ENCODE measurements at places on chromosomes 4 and X.

GRCh38 chr4:49044270-49044669 is 58.2 kb downstream of the CWH43 start:
- no peak for DNase-seq

- no peak for DNase-seq
Measured at GRCh38 chr4:67030636-67031035, 514.7 kb downstream of the CENPC start.

- DNase-seq, result no peak
Measured at GRCh38 chr4:68360231-68360968, 10.5 kb upstream of the YTHDC1 start.

GRCh38 chrX:64536736-64537135 is 141.5 kb upstream of the MTMR8 start:
- no peak for DNase-seq

GRCh38 chr4:128155231-128155855 is 94.2 kb downstream of the LARP1B start:
- DNase-seq, result no peak

- no peak for DNase-seq
Measured at GRCh38 chr4:164542431-164542830, 211.5 kb upstream of the SMIM31 start.

Data from fibroblast of skin of abdomen (primary cell).